ENCODE measurements at places on chromosomes 1 and 21. TPM values are rescaled to one million over a fixed set of nuclear protein-coding genes. Genes with fewer than 3 reads are reported as not detected.

DNA sequence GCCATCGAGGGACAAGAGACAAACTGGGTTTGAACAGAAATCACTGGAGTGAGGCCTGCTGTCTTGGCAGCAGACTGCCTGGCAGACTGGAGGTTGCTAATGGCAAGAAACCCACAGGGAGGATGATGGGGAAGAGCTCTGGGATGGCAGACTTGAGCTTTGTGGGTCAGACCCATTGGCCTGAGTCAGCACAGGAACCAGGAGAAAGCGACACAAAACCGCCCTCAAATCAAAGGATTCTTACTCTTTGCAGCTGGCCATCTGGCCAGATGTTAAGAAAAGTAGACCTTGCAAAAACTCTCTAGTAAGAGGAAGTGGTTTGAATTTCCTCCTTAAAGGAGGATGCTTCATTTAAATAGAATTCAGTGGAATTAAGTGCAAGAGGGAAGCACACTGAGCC, 195.2 kb upstream of the JUN start:
- H3K27ac ChIP-seq, result no peak overlapping the region
- H3K27me3 ChIP-seq, result peaks cover 7% of the 10 kb centered on the region
- H3K4me1 ChIP-seq, result peaks cover 26% of the 10 kb centered on the region
- H3K36me3 ChIP-seq, result no peaks in the 10 kb centered on the region
- H3K4me3 ChIP-seq, result no peak overlapping the region

GRCh38 chr1:31666263-31666963, 21.7 kb upstream of the PEF1 start:
- H3K27ac ChIP-seq, result no peak overlapping the region
- no peak for DNase-seq
- no peaks in the 10 kb centered on the region for H3K36me3 ChIP-seq
- peaks cover 3% of the 10 kb centered on the region for H3K27me3 ChIP-seq
- H3K4me1 ChIP-seq, result peaks cover 6% of the 10 kb centered on the region

The CHI3L1 gene
- not detected for polyA plus RNA-seq

The HSPA6 gene
- 6.9 TPM for polyA plus RNA-seq

The FASLG gene
- polyA plus RNA-seq, result 20.7 TPM

Data from immature natural killer cell (primary cell).